ENCODE measurements at places on chromosomes 2 and 18. TPM values are rescaled to one million over a fixed set of nuclear protein-coding genes. Genes with fewer than 3 reads are reported as not detected.

GRCh38 chr2:71327916-71328315 is 3.7 kb upstream of the ZNF638 start:
- no peak overlapping the region for H3K4me3 ChIP-seq
- no peaks in the 10 kb centered on the region for H3K27me3 ChIP-seq
- H3K27ac ChIP-seq: no peak overlapping the region
- no peak for DNase-seq
- H3K36me3 ChIP-seq: no peaks in the 10 kb centered on the region

DNA sequence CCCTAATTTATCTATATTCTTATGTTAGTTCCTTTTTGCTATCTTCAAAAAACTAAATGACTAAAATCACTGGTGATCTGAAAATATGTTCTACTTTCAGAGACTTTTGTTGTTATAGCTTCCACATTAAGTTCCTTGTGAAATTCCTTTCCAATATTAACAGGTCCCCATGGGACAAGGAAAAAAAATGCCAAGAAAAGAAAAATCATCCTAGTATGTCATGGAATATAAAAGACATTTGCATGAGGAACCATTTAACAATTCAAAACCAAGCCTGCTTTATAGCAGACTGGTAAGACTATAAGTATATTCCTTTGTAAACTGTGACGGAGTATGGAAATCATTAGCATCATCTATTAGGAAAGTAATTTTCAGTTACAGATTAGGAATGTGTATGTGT is 48.1 kb downstream of the COBLL1 start:
- DNase-seq: no peak
- no peaks in the 10 kb centered on the region for H3K27me3 ChIP-seq
- H3K36me3 ChIP-seq: no peaks in the 10 kb centered on the region
- peak overlapping the region; percentile 38 for H3K27ac ChIP-seq
- H3K4me3 ChIP-seq: no peak overlapping the region
- peaks cover 32% of the 10 kb centered on the region for H3K4me1 ChIP-seq

GRCh38 chr2:217835931-217836891 is 166.6 kb downstream of the TNS1 start:
- H3K4me1 ChIP-seq: peaks cover 100% of the 10 kb centered on the region
- H3K36me3 ChIP-seq: peaks cover 76% of the 10 kb centered on the region
- DNase-seq: no peak
- H3K27me3 ChIP-seq: no peaks in the 10 kb centered on the region
- H3K27ac ChIP-seq: peak overlapping the region; percentile 82
- no peak overlapping the region for H3K4me3 ChIP-seq

DNA sequence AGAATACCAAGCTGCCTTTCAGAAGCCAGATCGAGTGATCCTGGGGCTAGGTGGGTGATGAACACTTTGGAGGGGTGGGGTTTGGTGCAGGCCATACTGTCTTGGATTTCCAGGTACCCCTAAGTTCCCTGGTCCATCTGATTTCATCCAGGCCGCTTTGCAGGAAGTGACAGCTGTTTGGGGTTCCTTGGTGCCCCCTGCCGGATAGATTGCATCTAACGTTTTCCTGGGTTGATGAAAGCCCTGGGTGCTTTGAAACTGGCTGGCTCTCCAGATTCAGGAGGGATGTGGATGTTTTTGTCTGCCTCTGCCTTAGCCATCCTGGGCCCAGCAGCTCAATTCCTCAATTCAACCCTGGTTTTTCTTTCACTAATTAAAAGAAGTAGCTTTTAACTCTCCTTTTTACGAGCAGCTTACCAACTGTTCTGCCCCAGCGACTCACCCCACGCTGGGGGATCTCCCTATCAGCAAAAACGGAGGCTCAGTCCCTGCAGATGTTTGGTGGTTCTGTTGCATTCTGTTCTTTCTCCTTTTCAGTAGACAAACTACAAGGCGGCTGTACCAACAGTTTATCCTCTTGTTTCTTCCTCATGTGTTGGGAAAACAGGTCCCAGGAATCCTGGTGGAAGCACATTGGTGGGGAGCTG is 37.1 kb downstream of the ARHGEF4 start:
- H3K27me3 ChIP-seq: no peaks in the 10 kb centered on the region
- DNase-seq: peak; percentile 44
- H3K36me3 ChIP-seq: no peaks in the 10 kb centered on the region
- no peak overlapping the region for H3K4me3 ChIP-seq
- no peaks in the 10 kb centered on the region for H3K4me1 ChIP-seq

DNA sequence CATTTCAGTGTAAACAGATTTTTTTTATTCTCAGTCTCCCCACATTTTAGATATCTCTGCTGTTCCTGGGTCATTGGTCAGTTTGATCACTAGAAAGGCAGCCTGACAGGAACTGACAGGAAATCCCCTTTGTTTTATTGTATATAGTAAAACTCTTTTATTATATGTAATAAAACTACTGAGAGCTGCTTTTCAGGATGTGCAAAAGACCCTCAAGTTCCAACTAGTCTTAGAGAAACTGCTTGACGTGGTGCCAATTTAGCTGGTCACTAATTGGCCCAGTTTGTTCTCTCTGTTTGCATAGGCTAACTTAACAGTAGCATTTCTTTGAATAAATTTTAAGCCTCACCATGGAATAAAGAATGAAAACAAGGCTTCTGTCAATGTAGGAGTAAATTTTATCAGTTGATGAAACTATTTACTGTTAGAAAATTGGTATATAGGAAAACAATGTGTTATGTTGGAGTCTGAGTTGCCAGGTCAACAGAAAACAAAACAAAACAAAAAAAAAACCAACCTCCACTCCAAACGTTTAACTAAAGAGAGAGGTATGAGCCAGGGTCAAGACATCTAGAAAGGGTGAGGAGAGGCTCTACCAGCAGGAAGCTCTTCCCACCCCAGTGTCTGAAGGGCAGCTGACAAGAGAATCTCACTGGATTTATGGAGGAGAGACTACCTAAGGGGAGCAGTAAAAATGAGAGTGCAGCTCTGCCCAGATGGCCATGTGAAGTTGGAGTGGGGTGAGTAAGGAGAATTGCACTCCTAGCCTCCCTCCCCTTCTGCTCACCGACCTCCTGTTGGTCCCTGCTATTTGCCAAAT is 184.6 kb downstream of the ST6GAL2 start:
- H3K27me3 ChIP-seq: no peaks in the 10 kb centered on the region
- H3K4me3 ChIP-seq: no peak overlapping the region

DNA sequence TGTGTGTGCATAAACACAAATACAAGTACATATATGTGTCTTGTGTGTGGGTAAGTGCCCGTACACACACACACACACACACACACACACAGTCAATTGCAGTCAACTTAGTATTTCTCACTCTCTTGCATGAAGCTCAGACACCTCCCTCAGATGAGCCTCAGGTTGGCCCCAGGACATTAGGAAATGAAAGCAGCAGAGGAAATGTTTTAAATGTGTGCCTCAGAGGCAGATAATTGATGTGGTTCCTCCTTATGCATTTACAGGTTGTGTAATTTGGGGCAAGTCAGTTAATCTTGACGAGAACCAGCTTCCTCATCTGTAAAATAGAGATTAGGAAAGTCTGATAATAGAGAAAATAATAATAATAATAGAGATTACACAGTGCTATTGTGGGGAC is 814.0 kb upstream of the ID2 start:
- DNase-seq: no peak
- H3K4me3 ChIP-seq: no peak overlapping the region
- H3K27me3 ChIP-seq: no peaks in the 10 kb centered on the region
- H3K4me1 ChIP-seq: no peaks in the 10 kb centered on the region
- no peak overlapping the region for H3K27ac ChIP-seq
- no peaks in the 10 kb centered on the region for H3K36me3 ChIP-seq

DSC3 gene
- 3.0 TPM for total RNA-seq

UGT1A9 gene
- not detected for total RNA-seq

Measured in thoracic aorta (tissue), 2 donors.